ENCODE measurements at places on chromosomes 1 and 21.
A peak's percentile ranks its signal among the peaks of the same experiment; 100 is the strongest.

DNA sequence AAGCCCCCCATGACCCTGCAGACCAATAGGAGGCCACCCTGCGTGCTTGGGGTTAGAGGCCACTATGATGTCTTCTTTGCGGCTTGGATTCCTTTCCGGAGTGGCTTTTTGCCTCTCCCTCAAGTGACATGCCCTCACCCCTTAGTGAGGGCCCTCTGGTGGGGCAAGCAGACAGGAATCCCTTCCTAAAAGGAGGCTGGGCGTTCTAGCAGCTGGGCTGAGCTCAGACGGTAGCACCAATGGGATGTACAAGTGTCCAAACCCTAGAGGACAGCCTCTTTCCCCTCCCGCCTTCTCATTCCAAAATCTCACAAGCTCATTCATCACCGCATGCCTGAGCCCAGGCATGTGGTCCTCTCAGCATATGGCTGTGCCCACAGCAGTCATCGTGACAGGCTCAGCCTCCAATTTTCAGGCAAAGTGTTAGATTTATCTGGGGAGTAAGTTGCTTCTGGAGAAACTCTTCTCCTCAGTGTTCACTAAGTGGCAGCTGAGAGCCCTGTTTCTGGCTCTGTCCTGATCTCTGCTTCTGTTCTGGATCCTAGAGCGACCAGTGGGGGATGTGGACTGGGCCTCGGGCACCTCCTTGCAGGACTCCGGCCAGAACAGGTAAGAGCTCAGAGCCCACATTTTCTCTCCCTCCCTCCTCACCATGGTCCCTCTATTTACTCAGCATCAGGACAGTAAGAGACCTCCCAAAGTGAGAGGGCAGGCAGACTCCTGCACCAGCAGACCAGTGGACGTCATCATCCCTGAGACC lies 4.8 kb downstream of the KIAA1614 start:
- no peak for DNase-seq

DNA sequence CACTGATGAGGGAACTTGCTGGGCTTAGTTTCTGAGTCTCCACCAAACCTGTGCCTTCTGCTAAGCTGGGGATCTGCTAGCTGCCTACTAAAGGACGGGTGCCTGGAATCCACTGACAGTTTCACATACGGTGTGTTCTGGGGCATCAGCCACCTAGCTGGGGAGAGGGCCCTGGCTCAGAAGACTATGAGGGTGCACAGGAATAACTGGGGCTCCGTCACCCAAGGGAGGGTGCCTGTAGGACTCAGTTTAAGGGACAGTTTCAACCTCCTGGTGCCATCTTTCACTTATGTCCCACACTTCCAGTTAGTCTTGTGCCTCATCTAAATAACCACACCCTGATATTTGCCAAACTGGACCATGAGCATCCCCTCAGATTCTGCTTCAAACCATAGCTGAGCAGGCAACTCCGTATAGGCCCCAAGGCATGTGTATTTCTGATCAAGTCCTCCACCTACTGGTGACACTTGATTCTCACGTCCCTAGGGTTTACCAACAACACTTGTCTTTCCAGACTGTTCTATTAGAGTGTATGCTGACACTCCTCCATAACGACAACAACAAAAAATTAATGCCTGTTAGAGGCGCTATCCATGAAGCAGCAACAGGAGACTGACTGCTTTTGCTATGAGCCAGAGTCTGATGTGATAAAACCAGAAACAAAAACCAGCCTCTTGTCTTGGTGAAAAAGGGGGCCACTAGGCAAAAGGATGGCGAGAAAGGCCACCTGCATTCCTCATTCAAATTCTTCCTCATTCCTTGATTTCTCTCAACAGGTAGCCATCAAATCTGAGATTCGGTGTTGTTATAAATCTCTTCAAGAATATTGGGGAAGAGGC lies 55.0 kb upstream of the PAXBP1 start:
- peak; percentile 6 for DNase-seq

- DNase-seq: no peak
These were observed 55.3 kb downstream of the RIPK4 start for GRCh38 chr21:41711416-41712007.

DNA sequence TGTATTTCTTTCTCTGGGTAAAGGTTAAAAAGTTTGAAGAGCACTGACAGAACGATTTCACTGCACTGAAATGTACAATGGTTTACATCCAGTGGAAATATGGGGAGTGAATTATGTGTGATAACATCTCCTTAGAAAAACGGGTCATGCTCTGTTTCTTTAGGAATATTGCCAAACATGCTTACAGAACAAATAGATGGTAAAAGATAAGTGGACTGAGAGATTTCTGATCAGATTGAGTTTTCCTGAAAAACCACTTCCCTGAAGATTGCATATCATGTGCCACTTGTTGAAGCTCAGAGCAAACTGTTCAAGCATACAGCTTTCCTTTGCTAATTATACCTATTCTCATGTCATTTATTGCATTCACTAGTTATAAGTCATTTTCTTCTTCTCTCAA lies 29.9 kb upstream of the DISP1 start:
- DNase-seq: no peak

DNA sequence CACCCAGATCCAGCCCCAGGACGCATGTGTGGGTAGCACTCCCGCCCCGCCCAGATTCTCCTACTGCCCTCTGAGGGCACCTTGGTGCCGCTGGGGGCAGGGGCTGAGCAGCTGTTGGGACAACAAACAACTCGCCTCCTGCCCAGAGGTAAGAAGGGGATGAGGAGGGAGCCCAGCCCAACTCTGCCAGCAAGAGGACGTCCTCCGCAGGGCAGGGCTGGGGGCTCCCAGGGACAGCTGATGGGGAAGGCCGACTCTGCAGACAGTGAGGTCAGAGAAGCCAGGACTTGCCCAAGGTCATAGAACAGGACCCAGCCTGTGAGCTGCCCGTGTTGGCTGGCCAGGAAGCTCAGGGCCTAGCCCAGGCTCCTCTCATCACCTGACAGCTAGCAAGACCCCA lies 18.8 kb downstream of the RAP1GAP start:
- no peak for DNase-seq

DNA sequence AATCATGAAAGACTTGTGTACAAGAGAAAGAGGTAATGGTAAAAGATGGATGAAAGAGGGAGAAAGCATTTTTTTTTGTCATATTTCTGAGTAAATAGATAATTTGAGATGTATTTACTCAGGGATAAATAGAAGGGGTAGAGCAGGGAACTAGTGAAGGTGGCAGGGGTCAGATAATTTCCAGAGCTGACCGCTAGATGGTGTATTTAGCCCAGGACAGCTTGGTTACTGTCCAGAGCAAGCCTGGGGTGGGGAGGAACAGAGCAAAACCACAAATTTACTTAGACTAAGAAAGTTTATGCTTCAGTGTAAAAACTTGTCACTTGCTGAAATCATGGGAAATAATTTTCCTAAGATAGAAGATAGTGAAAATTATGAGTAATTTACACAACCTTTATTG lies 91.5 kb downstream of the XCL2 start:
- no peak for DNase-seq

GRCh38 chr1:7225711-7226505 lies 440.7 kb downstream of the CAMTA1 start:
- no peak for DNase-seq

DNA sequence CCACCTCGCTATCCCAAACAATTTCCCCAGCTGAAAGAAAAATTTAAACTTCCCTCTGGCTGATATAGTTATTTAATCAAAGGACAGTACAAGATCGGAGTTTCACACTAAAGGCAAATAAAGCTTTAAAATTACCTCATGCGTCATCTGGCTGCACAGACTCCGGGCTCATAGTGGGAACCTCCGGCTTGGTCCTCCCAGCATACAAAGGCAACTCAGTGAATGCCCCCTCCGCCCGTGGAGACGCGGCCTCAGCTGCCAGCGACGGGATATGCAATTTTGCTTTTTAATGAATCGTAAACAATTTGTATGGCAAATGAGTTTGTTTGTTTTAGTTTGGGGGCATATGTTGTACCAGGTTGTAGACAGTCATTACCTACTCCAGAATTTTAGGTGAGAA lies 214.6 kb upstream of the NFIA start:
- no peak for DNase-seq

Measured in COR-L47 (cell line).